ENCODE measurements at places on chromosomes 4 and X. TPM values are rescaled to one million over a fixed set of nuclear protein-coding genes. Genes with fewer than 3 reads are reported as not detected.

SH2D1A gene
- total RNA-seq, result 2.7 TPM

GRCh38 chrX:150196285-150196684, 166.8 kb upstream of the MAMLD1 start:
- DNase-seq, result no peak
- H3K4me1 ChIP-seq, result no peaks in the 10 kb centered on the region
- no peak overlapping the region for H3K4me3 ChIP-seq

GRCh38 chr4:65976287-65976686, 306.0 kb upstream of the EPHA5 start:
- H3K27me3 ChIP-seq, result no peaks in the 10 kb centered on the region
- no peak for DNase-seq
- H3K36me3 ChIP-seq, result no peaks in the 10 kb centered on the region
- H3K4me1 ChIP-seq, result no peaks in the 10 kb centered on the region

DNA sequence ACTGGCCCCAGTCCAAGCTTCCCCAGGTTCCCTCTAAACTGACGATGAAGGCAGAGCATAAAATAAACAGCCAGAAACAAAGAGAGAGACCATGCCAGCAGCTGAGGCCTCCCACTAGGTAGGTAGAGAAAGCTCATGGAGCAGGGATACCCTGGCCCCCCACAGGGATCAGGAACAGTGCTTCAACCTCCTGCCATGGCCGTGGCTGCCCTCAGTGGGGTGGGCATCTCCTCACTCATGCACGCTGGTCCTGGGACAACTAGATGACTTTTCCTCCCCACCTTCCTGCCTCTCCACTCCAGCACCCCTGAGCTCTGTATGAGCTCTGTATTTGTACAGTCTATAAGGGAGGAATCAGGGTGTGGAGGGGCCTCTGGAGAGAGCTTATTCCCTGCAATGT, 117.7 kb upstream of the PSAPL1 start:
- no peaks in the 10 kb centered on the region for H3K4me1 ChIP-seq
- H3K27me3 ChIP-seq, result no peaks in the 10 kb centered on the region
- no peak overlapping the region for H3K27ac ChIP-seq

XG gene
- total RNA-seq, result 0.50 TPM

UCHL1 gene
- 35.8 TPM for total RNA-seq

- H3K36me3 ChIP-seq, result no peaks in the 10 kb centered on the region
- H3K27me3 ChIP-seq, result no peaks in the 10 kb centered on the region
- DNase-seq, result no peak
- H3K27ac ChIP-seq, result no peak overlapping the region
- no peak overlapping the region for H3K4me3 ChIP-seq
- H3K4me1 ChIP-seq, result peaks cover 6% of the 10 kb centered on the region
Observed at GRCh38 chrX:6685489-6685888, 150.6 kb upstream of the VCX3A start.

DNA sequence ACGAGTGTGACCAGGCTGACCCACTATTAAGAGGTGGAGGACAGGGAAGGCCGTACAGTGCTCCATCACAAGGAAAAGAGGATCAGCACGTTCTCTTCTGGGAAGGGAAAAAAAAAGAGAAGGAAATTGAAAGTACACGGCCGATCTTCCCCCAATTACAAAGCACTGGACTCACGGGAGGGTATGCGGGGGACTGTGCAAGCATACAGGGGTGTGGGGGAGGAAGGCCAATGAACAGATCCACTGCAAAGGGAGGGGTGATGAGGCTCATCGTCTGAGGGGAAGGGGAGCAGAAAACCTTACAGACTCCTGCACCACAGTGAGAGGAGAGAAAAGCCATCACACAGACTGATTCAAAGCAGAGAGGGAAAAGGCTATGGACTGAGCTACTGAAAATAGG, 1.1 kb downstream of the ELK1 start:
- H3K36me3 ChIP-seq, result no peaks in the 10 kb centered on the region
- H3K4me1 ChIP-seq, result peaks cover 4% of the 10 kb centered on the region
- H3K27ac ChIP-seq, result no peak overlapping the region
- no peaks in the 10 kb centered on the region for H3K27me3 ChIP-seq
- H3K4me3 ChIP-seq, result peak overlapping the region; percentile 68

DNA sequence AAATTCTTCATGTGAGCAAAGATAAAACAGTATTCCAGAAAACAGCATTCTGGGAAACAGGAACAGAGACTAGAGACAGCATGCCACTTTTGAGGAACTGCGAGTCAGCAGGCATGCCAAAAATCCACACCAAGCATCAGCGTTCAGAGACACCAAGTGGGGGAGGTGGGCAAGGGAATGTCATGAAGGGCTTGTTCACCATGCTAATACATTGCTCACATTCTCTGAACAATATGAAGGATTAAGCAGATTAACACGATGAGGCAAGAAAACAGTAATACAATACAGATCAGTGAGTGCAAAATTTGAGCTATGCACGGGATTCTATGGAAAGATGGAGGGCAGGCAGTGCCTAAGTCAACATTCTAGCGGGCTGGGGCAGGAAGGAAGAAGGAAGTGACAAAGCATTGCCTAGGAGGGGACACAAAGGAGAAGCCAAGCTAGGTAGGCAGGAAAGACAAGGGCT, 278.3 kb downstream of the FBXW7 start:
- no peak overlapping the region for H3K27ac ChIP-seq
- no peak overlapping the region for H3K4me3 ChIP-seq
- DNase-seq, result no peak
- no peaks in the 10 kb centered on the region for H3K36me3 ChIP-seq
- no peaks in the 10 kb centered on the region for H3K27me3 ChIP-seq

C4orf50 gene
- total RNA-seq, result 0.16 TPM

DNA sequence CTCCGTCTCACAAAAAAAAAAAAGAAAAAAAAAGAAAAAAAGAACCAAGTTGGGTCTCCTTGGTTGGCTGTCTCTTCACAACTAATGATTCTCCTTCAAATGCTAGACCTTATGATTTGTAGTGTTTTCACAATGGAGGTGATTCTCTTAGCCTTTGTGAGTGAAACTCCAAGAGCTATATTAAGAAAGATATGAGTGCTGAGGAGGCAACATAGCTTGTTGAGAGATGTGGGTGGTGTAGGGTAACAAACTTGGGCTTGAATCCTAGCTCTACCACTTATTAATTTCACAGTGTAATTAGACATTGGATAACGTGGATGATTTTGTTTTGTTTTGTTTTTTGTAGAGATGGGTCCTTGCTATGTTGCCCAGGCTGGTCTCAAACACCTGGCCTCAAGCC, 10.4 kb upstream of the SEPTIN11 start:
- no peak overlapping the region for H3K4me3 ChIP-seq
- H3K27ac ChIP-seq, result no peak overlapping the region
- no peaks in the 10 kb centered on the region for H3K4me1 ChIP-seq

GRCh38 chrX:109934935-109935334, 68.0 kb upstream of the TMEM164 start:
- H3K4me3 ChIP-seq, result no peak overlapping the region
- H3K36me3 ChIP-seq, result no peaks in the 10 kb centered on the region
- no peaks in the 10 kb centered on the region for H3K27me3 ChIP-seq
- no peak overlapping the region for H3K27ac ChIP-seq
- H3K4me1 ChIP-seq, result no peaks in the 10 kb centered on the region
